ENCODE measurements at places on chromosomes 3 and 15.

DNA sequence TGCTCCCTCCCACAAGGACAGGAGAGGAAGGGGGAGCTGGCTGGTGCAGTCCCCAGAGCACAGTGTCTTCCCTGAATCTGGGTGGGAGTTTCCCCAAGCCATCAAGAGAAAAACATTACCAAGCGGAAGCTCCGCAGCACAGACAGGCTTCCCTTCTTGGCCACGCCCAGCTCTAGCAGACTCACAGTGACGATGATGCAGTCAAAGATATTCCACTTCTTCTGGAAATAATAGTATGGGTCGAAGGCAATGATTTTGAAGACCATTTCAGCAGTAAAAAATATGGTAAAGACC lies 76.7 kb downstream of the SCN10A start:
- DNase-seq = no peak

DNA sequence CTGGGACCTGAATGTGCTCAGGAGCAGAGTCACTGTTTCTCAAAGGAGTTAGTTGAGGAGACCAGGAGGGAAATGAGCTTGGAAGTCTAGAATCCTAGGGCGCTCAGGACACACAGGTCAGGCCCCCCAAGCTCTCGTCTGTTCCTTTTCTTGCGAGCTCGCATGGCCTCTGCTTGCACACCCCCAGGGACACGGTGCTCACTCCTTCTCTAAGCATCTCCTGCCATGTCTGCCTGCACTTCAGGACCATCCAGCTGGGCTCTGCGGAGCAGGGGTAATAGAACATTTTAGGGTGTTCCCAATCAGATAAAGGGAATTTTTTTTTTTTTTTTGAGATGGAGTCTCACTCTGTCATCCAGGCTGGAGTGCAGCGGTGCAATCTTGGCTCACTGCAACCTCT lies 213.2 kb downstream of the XXYLT1 start:
- no peak for DNase-seq

DNA sequence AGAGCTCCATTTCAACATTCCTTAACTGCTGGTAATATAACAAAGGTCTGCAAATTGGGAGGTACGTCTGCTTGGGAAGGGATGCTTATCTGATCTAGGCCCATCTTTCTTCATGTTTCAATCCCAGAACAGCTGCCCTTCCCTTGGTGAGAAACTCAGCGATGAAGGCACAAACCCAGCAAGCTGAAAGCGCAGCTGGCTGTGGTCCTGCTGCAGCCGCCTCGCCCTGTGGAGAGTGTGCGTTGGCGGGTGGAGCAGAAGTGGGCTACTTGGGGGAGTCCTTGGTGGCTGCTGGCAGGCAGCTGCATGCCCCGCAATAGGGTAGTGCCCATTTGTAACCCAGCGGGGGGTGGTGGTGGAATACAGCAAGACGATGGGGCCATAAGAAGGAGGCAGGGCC lies 160.6 kb upstream of the WNT5A start:
- no peak for DNase-seq

GRCh38 chr3:159859836-159860235 lies 128.8 kb upstream of the IL12A start:
- no peak for DNase-seq

DNA sequence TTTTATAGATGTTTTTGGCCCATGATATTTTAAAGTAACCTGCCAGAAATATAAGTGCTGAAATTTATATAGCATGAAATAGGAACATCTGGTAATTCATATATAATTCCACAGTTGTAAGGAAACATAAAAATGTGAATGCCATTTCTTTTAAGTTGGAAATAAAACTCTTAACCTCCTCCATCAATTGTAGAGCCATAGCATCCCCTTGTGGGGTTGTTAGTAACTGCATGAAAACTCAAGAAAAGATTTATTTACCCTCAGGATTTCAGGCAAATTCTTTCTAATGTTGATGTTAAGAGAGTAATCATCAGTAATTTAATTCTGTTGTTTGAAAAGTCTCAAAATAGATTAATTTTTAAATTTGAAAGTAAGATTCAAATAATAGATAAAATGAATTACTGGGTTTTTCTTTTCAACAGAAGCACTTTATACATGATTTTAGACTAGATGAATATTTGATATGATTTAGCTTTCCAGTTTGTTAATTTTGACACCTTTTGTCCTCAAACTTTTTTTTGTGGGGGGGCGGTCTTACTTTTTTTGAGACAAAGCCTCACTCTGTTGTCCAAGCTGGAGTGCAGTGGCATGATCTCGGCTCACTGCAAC lies 74.7 kb downstream of the RASA2 start:
- DNase-seq = peak; percentile 13

- no peak for DNase-seq
These were observed 19.3 kb upstream of the ETV5 start for GRCh38 chr3:186128158-186128557.

Measured in activated naive CD4-positive, alpha-beta T cell treated with anti-CD3 and anti-CD28 coated beads, Interleukin-2, amount 50 U/mL, for 16 hours (primary cell).